ENCODE measurements at places on chromosomes 7 and 10. TPM values are rescaled to one million over a fixed set of nuclear protein-coding genes. Genes with fewer than 3 reads are reported as not detected.

The SPDYE2 gene
- not detected for total RNA-seq

The TRIM73 gene
- not detected for total RNA-seq

The DNAJC30 gene
- 2.0 TPM for total RNA-seq

The CCDC6 gene
- 21.6 TPM for total RNA-seq

The CDNF gene
- total RNA-seq, result 0.21 TPM

The ABCB1 gene
- not detected for total RNA-seq

The COX19 gene
- total RNA-seq, result 8.2 TPM

The FKBP6 gene
- total RNA-seq, result not detected

The ST8SIA6 gene
- total RNA-seq, result not detected

The NKX2-3 gene
- total RNA-seq, result not detected
